Calu3 (cell line): ENCODE measurements at places on chromosomes 1 and 21. TPM values are rescaled to one million over a fixed set of nuclear protein-coding genes. Genes with fewer than 3 reads are reported as not detected.

GRCh38 chr1:25692560-25692959 lies 76.0 kb downstream of the MAN1C1 start:
- no peaks in the 10 kb centered on the region for H3K4me1 ChIP-seq
- H3K27me3 ChIP-seq, result peaks cover 39% of the 10 kb centered on the region
- H3K4me3 ChIP-seq, result no peak overlapping the region
- no peaks in the 10 kb centered on the region for H3K36me3 ChIP-seq
- DNase-seq, result peak; percentile 25

GRCh38 chr1:174274452-174274851 lies 115.1 kb downstream of the RABGAP1L start:
- no peaks in the 10 kb centered on the region for H3K36me3 ChIP-seq
- H3K27ac ChIP-seq, result no peak overlapping the region
- DNase-seq, result no peak
- H3K4me3 ChIP-seq, result no peak overlapping the region
- no peaks in the 10 kb centered on the region for H3K4me1 ChIP-seq

MIS18A gene
- total RNA-seq, result 10.9 and 13.7 TPM in 2 replicates

- H3K27ac ChIP-seq, result no peak overlapping the region
- H3K36me3 ChIP-seq, result peaks cover 4% of the 10 kb centered on the region
- no peak overlapping the region for H3K4me3 ChIP-seq
- H3K4me1 ChIP-seq, result no peaks in the 10 kb centered on the region
- H3K27me3 ChIP-seq, result peaks cover 33% of the 10 kb centered on the region
- DNase-seq, result no peak
Measured at GRCh38 chr1:117685936-117686806, 80.3 kb downstream of the TENT5C start.

ELOA gene
- 32.4 and 36.5 TPM in 2 replicates for total RNA-seq

S100A7 gene
- not detected in 2 replicates for total RNA-seq

DNA sequence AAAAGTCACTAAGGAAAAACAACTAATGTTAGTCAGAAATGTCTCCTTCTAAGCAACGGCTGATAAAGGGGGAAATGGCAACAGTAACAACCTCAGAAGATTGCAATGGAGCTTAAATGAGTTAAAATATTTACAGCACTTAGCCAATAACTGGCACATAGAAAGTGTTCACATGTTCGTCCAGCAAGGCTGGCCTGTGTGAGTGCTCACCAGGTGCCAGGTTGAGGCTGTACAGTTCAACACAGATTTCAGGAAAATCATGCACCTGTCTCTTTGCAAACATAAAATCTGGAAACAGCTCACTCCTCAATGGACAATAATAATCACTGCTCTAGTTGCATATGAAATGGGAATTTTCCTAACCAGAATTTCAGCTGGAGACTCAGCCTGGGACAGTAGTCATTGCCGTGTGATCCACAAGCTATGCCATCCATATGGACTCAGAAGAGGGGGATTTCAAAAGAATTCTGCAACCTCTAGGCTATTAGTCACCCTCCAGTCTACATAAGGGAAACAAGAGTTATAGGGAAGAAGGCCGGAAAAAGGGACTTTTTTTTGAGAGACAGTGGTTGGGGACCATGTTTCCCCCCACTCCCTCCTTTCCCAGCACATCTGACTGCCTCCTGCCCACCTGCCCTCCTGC lies 68.6 kb downstream of the SYDE2 start:
- H3K4me1 ChIP-seq, result no peaks in the 10 kb centered on the region
- H3K4me3 ChIP-seq, result no peak overlapping the region
- H3K36me3 ChIP-seq, result no peaks in the 10 kb centered on the region
- H3K27me3 ChIP-seq, result no peaks in the 10 kb centered on the region
- DNase-seq, result no peak
